GM04504 (cell line): ENCODE measurements at places on chromosomes 11 and 22.

GRCh38 chr11:44005956-44006355 is 41.8 kb upstream of the ACCSL start:
- no peak for DNase-seq

GRCh38 chr22:40676644-40677043 is 2.6 kb upstream of the MCHR1 start:
- DNase-seq, result no peak

- no peak for DNase-seq
Observed at GRCh38 chr11:119380827-119381180, 686 bp downstream of the USP2 start.

- no peak for DNase-seq
Observed at GRCh38 chr11:75261902-75262361, 21.4 kb downstream of the TPBGL start.

DNA sequence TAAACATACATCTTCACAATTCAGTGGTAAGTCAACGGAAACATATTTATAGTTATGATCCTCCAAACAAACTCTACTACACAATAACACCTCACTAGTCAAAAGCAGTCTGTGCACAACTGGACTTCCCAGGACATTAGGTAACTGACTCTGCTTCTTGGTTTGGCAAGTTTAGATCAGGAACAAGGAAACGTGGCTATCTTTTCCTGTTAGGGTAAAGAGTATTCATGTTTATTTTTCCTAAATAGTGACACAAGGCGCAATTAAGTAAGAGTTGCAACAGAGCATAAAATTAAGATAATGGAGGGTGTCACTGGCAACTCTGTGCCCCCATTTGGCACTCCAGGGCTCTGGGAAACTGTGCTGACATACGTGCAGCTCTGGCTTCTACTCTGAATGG is 70.2 kb upstream of the TP53AIP1 start:
- DNase-seq, result no peak

DNA sequence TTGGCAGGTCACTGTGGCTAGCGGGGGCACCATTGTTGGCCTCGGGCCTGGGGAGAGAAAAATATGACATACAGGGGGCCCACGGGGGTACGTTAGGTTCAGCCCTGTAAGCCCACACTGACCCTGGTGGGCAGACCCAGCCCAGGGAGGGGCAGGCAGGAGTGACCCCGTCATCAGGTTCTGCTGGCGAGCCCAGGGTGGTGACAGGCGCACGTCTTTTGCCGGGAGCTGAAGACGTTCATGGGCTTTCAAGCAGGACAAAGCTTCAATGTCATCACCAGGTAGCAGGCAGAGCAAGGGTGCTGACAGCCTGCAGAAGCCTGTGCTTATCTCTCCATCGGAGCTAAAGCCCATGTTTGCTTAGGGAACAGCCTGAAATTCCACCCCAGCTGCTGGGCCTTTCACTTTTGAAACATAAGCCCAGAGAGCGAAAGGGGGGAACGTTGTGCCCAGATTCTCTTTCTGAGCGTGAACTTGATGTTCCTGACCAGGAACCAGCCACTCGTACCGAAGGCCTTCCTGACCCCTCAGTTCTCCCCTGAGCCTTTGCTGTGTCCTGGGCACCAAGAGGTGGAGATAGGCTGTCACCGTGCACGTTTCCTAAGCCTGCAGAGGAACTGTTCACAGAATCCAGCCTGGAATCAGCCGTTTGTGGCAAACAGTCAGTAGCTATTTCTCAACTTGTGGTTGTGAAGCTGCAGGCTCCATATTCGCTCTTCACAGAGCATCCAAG is 74.0 kb upstream of the ATXN10 start:
- DNase-seq, result no peak

- DNase-seq, result no peak
Observed at GRCh38 chr11:112941104-112941503, 20.1 kb upstream of the NCAM1 start.

- no peak for DNase-seq
Observed at GRCh38 chr11:103499710-103500340, 390.6 kb downstream of the DYNC2H1 start.
